ENCODE measurements at places on chromosomes 4 and X. TPM values are rescaled to one million over a fixed set of nuclear protein-coding genes. Genes with fewer than 3 reads are reported as not detected.

The CACNA1F gene
- total RNA-seq: 0.09 TPM

The GPRIN3 gene
- 4.3 TPM for total RNA-seq

The PRSS48 gene
- not detected for total RNA-seq

The TKTL1 gene
- 0.27 TPM for total RNA-seq

The MBNL3 gene
- total RNA-seq: 9.8 TPM

The CSAG1 gene
- total RNA-seq: not detected

The KIT gene
- 5.9 TPM for total RNA-seq

The BANK1 gene
- 0.27 TPM for total RNA-seq

The TRIM60 gene
- not detected for total RNA-seq

The SLC38A5 gene
- 4.2 TPM for total RNA-seq

The ARHGAP6 gene
- total RNA-seq: 7.8 TPM

The PARM1 gene
- total RNA-seq: 65.7 TPM

The BEND4 gene
- 0.04 TPM for total RNA-seq

The SMPX gene
- 281 TPM for total RNA-seq

The CLIC2 gene
- total RNA-seq: 3.8 TPM

The SLC6A14 gene
- not detected for total RNA-seq

The HSD17B10 gene
- 75.1 TPM for total RNA-seq

The WWC2 gene
- total RNA-seq: 12.9 TPM

The HSFX3 gene
- 1.0 TPM for total RNA-seq

The TEC gene
- 0.40 TPM for total RNA-seq

The STOX2 gene
- total RNA-seq: 7.3 TPM

The TCEAL9 gene
- total RNA-seq: 96.2 TPM

The SMARCAD1 gene
- 37.5 TPM for total RNA-seq

The MEPE gene
- not detected for total RNA-seq

The NAT8L gene
- 0.62 TPM for total RNA-seq

The RADX gene
- 2.3 TPM for total RNA-seq

The BST1 gene
- 5.2 TPM for total RNA-seq

The KLB gene
- under 0.01 TPM for total RNA-seq
